GM23338 (cell line): ENCODE measurements at places on chromosomes 6 and 20. TPM values are rescaled to one million over a fixed set of nuclear protein-coding genes. Genes with fewer than 3 reads are reported as not detected.

DNA sequence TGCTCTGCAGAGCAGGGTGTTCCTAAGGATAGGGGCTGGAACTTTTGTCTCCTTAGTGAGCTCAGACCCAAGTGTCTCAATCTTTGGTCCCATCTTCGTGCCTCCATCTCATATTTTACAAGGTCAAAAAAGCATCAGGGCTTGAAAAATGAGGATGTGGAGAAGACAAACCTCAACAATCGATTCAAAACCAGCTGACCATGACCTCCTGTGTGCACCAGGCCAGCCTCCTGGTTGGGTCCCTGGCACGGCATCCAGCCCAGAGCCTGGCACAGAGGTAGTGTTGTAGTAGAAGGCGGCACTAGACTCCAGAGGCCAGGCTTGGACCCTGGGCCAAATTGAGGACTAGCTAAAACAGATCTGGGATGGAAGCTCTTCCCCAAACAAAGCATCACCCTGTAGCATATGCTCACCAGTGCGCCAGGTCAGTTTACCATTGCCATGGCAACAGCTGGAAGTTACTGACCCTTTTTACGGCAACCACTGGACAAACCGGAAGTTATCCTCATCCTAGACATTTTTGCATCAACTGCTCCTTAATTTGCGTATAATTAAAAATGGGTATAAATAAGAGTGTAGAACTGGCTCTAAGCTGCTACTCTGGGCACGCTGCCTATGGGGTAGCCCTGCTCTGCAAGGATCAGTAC is 69.3 kb upstream of the BLCAP start:
- DNase-seq = no peak
- no peaks in the 10 kb centered on the region for H3K36me3 ChIP-seq
- no peaks in the 10 kb centered on the region for H3K27me3 ChIP-seq
- H3K4me3 ChIP-seq = no peak overlapping the region

CD83 gene
- total RNA-seq = 10.9 and 13.2 TPM in 2 replicates

DNA sequence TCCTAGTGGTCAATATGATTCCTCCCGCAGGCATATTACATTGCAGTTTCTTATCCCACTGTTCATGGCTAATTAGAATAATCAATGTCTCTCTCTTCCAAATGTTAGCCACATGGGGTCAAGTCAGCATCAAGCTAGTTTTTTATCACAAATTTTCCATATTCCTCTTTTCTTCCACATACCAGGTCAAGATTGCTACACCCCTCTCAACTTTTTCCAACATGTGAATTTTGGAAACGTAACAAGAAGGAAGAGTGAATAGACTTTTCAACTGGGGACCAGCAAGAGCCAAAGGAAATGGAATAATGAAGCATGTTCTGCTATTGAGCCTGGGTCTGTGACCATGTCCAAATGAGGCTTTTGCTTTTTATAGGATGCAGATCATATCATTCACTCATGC is 65.1 kb downstream of the SOD2 start:
- no peak for DNase-seq
- no peak overlapping the region for H3K27ac ChIP-seq
- peaks cover 3% of the 10 kb centered on the region; the same call in 1 of the 2 replicates for H3K4me1 ChIP-seq
- H3K36me3 ChIP-seq = no peaks in the 10 kb centered on the region

DNA sequence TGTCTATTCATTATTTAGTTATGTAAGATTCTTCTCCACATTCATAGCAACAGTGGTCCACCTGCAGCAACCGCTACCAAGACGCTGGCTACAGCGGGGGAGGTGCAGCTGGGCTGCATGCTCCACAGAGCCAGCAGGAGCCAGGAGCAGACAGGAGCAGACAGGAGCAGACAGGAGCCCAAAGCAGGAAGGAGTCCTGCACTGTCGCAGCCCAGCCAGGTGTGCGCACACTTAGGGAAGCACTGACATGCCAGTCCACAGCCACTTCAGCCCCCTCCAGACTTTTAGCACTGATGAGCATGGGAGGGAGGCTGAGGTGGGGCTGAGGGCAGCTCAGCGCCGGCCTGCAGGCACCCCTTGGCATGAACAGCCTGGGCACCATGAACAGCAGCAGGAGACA is 19.6 kb downstream of the KIF16B start:
- no peaks in the 10 kb centered on the region for H3K27me3 ChIP-seq
- no peak overlapping the region for H3K4me3 ChIP-seq
- H3K4me1 ChIP-seq = no peaks in the 10 kb centered on the region

MOXD1 gene
- total RNA-seq = 4.3 TPM in 2 replicates

GRCh38 chr20:17873410-17874270 is 95.0 kb downstream of the SNX5 start:
- H3K27ac ChIP-seq = no peak overlapping the region
- DNase-seq = peak; percentile 47
- H3K4me1 ChIP-seq = peaks cover 55% of the 10 kb centered on the region
- H3K27me3 ChIP-seq = no peaks in the 10 kb centered on the region

RTF2 gene
- 28.2 and 41.1 TPM in 2 replicates for total RNA-seq

GRCh38 chr6:15252195-15252594 is 6.3 kb downstream of the JARID2 start:
- peaks cover 83% of the 10 kb centered on the region for H3K4me1 ChIP-seq
- H3K4me3 ChIP-seq = peak overlapping the region; percentile 83
- no peak for DNase-seq
- no peak overlapping the region for H3K27ac ChIP-seq

SPEF1 gene
- 0.69 and 1.3 TPM in 2 replicates for total RNA-seq

SPATS1 gene
- total RNA-seq = not detected in 2 replicates

DNA sequence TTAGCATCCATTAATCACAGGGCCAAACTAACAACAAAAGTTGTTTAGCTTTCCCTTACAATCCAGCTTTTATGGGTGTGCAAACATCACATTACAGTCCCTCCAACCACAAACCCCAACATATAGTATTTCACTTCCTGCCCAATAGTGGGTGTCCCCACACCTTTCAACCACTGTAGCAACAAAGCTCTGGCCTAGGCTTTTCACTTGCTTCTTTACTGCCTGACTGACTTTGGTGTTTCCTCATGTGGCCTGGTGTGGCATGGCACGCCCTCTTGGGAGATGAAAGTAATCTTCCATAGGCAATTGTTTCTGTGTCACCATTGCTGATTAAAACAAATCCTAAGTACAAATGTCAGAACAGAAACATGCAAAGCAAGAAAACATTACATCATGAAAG is 46.3 kb downstream of the MCM8 start:
- no peak overlapping the region for H3K27ac ChIP-seq
- H3K4me3 ChIP-seq = no peak overlapping the region
- peaks cover 19% of the 10 kb centered on the region; the same call in 1 of the 2 replicates for H3K36me3 ChIP-seq
- DNase-seq = peak; percentile 38

DNA sequence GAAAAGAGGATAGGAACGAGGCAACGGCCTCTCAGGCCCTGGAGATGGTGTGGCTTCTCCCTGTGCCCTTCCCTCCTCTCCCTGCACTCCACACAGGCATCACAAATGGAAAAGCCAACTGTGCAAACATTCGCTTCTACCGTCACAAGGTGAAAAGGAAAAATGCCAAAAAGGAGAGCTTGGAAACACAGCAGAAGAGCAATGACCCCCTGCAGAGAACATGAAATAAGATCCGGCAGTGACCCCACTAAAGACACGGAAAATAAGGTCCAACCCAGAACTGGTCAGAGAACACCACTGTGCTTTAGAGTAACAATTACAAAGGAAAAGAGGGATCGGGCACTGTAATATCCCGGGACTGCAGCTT is 63.0 kb downstream of the SLC22A23 start:
- H3K4me3 ChIP-seq = no peak overlapping the region
- no peaks in the 10 kb centered on the region for H3K36me3 ChIP-seq
- DNase-seq = no peak

RIPPLY2 gene
- 3.4 and 5.4 TPM in 2 replicates for total RNA-seq

- no peak for DNase-seq
- no peaks in the 10 kb centered on the region for H3K27me3 ChIP-seq
- no peaks in the 10 kb centered on the region for H3K4me1 ChIP-seq
- H3K36me3 ChIP-seq = no peaks in the 10 kb centered on the region
- H3K4me3 ChIP-seq = no peak overlapping the region
- no peak overlapping the region for H3K27ac ChIP-seq
These were observed 705.3 kb upstream of the FLRT3 start for GRCh38 chr20:15042723-15043122.

DNA sequence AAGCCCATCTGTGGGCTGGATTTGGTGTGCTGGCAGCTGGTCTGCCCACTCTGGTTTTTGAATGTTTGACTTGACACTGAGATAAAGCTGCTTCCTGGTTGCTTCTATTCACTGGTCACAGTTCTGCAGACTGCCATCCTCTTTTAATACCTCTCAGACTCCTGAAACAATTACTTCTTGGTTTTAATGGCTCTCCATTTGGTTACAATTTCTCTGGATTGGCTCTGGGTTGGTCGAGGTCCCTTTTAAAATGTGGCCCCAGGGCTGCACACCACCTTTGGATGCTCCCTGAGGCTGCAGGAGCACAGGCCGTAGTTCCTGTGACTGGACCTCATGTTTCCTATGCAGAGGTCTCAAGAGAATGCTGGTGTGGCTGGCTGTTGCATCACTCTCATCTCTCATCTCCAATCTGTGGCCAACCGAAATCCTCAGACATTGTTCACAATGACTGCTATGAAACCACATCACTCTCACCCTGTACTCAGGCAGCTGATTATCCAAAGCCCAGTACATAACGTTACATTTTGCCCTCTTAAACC is 98.5 kb downstream of the INSM1 start:
- H3K4me1 ChIP-seq = peaks cover 33% of the 10 kb centered on the region
- H3K27me3 ChIP-seq = no peaks in the 10 kb centered on the region
- no peak for DNase-seq
- no peaks in the 10 kb centered on the region for H3K36me3 ChIP-seq

- H3K27ac ChIP-seq = no peak overlapping the region
- no peaks in the 10 kb centered on the region for H3K27me3 ChIP-seq
- DNase-seq = no peak
- no peaks in the 10 kb centered on the region for H3K4me1 ChIP-seq
- no peaks in the 10 kb centered on the region for H3K36me3 ChIP-seq
These were observed 76.6 kb downstream of the ANKEF1 start for GRCh38 chr20:10111139-10111958.

EYA4 gene
- total RNA-seq = 0.16 and 0.21 TPM in 2 replicates

CD109 gene
- 5.3 and 6.0 TPM in 2 replicates for total RNA-seq

DNA sequence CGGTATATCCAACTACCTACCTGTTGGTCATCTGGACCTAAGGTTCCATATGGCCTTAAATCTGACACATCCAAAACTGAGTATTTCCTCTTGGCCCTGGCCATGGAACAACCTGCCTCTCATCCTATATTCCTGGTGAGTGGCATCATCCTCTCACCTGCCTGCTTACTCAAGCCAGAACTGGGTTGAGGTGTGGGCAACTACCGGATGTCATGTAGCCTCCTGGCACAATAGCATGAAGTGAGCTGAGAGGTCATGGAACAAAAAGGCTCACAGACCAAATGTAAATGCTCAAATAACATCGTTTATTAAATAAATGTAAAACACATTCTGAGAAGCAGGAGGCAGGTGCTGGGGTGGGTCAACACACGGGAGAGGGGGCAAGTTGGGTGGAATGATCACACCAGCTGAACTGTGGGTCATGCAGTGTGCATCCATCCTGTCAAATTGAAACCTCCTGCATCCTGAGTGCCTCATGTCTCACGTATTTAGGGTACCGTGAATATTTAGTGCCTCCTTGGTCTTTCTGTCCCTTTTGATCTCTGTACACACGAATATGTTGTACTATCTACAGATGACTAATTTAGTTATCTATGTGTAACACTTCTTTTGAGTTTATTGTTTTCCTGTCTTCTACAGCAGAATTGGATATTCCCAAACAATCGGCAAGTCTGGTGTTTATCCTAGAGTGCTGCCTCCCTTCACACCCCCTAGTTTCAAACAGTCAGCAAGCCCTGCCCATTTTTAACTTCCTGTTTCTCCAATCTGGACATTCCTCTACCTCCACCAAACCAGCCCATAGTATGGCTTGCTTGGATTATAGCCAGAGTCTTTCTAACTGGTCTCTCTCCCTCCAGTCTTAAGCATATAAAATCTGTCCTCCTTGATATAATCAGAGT is 7.9 kb upstream of the POU5F1 start:
- H3K27me3 ChIP-seq = no peaks in the 10 kb centered on the region
- DNase-seq = no peak
- no peak overlapping the region for H3K27ac ChIP-seq

GRCh38 chr20:44576297-44576696 is 6.1 kb upstream of the PKIG start:
- peak; percentile 40 for DNase-seq
- H3K4me3 ChIP-seq = no peak overlapping the region
- H3K36me3 ChIP-seq = no peaks in the 10 kb centered on the region
- H3K27ac ChIP-seq = no peak overlapping the region
- H3K4me1 ChIP-seq = no peaks in the 10 kb centered on the region
- H3K27me3 ChIP-seq = no peaks in the 10 kb centered on the region

TENT5A gene
- 4.7 and 5.5 TPM in 2 replicates for total RNA-seq

TUBB2B gene
- 794 and 802 TPM in 2 replicates for total RNA-seq

- H3K4me1 ChIP-seq = no peaks in the 10 kb centered on the region
- H3K4me3 ChIP-seq = no peak overlapping the region
- H3K27ac ChIP-seq = no peak overlapping the region
- H3K27me3 ChIP-seq = no peaks in the 10 kb centered on the region
These were observed 60.2 kb downstream of the MAFB start for GRCh38 chr20:40628877-40629276.

- H3K36me3 ChIP-seq = no peaks in the 10 kb centered on the region
- H3K4me3 ChIP-seq = no peak overlapping the region
- H3K27me3 ChIP-seq = no peaks in the 10 kb centered on the region
These were observed 74.5 kb downstream of the FOXF2 start for GRCh38 chr6:1463751-1464426.

- no peaks in the 10 kb centered on the region for H3K27me3 ChIP-seq
- H3K4me1 ChIP-seq = no peaks in the 10 kb centered on the region
- no peak overlapping the region for H3K4me3 ChIP-seq
- no peaks in the 10 kb centered on the region for H3K36me3 ChIP-seq
- DNase-seq = peak; percentile 56
- H3K27ac ChIP-seq = no peak overlapping the region
These were observed 194.3 kb upstream of the SMLR1 start for GRCh38 chr6:130632897-130633296.

- H3K4me3 ChIP-seq = no peak overlapping the region
These were observed 197.9 kb upstream of the KCNK16 start for GRCh38 chr6:39520411-39520810.

DNA sequence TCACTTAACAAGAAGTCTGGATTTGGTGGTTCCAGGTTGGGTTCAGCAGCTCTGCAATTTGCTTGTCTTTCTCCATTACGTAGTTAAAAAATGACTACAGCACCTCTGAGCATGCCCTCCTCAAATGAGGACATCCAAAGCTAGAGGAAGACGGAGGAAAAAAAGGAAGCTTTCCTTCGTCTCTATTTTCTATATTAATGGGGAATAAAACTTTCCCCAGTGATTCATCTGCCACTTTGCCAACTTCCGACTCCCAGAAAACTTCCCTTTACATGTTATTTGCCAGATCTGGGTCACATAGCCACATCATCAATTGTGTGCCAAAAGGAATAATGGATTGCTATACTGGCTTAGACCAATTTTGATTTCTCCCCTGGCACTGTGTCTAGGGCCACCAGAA is 69.5 kb downstream of the ZFAND3 start:
- H3K36me3 ChIP-seq = no peaks in the 10 kb centered on the region
- no peaks in the 10 kb centered on the region for H3K4me1 ChIP-seq
- H3K27ac ChIP-seq = no peak overlapping the region
- no peak for DNase-seq

GRCh38 chr6:141641406-141641805 is 491.3 kb upstream of the GJE1 start:
- no peaks in the 10 kb centered on the region for H3K27me3 ChIP-seq
- H3K4me3 ChIP-seq = no peak overlapping the region
- H3K4me1 ChIP-seq = no peaks in the 10 kb centered on the region
- H3K27ac ChIP-seq = no peak overlapping the region
- no peak for DNase-seq
- H3K36me3 ChIP-seq = no peaks in the 10 kb centered on the region

- no peak for DNase-seq
- no peak overlapping the region for H3K4me3 ChIP-seq
- H3K27ac ChIP-seq = no peak overlapping the region
- no peaks in the 10 kb centered on the region for H3K27me3 ChIP-seq
- H3K36me3 ChIP-seq = no peaks in the 10 kb centered on the region
These were observed 30.8 kb downstream of the FBXO30 start for GRCh38 chr6:145783796-145784195.
